NCI-H1930 (cell line): ENCODE measurements at places on chromosomes 7 and 10.

DNA sequence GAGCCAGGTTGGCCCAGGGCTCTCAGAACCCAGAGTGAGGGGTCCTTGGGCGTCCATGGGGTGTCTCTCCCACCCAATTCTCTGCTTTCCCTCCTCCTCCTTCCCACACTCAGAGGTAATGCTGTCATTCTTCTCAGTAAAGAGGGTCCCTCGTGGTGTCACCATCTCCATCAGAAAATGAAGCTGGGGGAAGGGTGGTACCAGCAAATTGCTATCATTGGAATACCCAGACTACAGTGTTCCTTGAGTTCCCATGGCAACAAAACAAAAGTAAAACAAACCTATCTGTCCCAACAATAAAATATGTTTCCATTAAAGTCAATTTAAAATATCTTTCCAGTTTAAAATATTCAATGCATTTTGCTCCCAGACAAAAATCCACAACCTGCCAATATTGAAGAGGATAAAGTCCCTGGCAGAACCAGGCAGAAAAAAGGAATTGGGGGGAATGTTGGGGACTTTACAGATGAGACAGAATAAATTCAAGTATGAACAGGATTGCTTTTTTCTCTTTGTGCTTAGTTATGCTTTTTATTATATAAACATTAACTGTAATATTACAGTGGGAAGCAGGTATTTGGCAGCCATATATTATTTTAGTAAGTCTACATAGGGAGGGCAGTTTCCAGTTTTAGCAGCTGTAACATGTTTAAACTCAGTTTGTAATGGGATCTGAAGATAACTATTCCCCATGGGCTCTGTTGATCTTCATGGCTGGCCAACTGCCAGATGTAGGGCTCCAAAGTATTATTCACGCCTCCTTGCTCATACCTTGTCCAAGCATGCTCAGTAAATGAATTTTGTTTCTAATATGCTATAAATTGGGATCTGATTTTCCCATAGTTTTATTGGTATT, 182.1 kb downstream of the ARID5B start:
- no peak for DNase-seq

GRCh38 chr10:72323771-72324191, 30.9 kb downstream of the DNAJB12 start:
- no peak for DNase-seq

DNA sequence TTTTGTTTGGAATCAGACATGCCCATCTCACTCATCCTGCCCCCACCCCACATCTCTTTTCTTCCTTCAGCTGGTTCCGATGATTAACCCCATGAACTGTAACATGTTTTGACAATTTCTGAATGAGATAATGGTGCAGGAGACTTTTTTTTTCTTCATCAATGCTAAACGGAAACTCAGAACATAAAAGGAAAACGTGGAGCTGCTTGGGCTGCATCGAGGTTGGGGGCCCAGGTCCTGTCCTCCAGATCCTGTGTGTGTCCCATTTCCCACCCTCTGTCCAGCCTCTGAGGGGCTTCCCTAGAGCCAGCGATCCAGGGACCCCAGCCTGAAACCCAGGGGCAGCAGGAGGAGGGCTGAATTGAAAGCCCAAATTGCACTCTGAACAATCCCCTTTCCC, 263.8 kb upstream of the GRB10 start:
- no peak for DNase-seq

DNA sequence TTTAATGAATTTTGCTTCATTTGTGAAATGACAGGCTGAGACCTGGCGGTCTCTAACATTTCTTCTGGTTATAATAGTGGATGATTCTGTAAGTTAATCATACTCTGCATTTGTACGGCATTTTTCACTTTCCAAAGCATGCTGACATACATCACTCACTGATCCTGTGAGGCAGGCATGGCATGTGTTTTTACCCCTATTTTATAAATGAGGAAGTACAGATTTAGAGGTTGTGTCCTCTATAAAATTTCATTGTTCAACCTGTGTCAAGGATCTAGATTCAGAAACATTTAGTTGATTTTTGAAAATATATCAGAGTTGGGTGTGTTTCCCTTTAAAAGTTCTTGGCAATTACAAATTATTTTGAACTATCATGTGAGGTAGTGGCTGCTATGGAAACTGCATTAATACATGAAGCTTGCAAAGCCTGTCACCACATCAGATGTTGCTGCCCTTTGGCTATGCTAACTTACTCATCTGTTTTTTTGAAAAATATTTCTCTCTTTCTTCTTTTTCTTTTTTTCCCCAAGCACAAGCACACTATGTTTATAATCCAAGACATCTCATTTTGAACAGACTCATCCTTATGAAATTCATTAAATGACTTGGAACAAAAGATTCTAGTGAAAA, 172.7 kb downstream of the GNAI1 start:
- no peak for DNase-seq

DNA sequence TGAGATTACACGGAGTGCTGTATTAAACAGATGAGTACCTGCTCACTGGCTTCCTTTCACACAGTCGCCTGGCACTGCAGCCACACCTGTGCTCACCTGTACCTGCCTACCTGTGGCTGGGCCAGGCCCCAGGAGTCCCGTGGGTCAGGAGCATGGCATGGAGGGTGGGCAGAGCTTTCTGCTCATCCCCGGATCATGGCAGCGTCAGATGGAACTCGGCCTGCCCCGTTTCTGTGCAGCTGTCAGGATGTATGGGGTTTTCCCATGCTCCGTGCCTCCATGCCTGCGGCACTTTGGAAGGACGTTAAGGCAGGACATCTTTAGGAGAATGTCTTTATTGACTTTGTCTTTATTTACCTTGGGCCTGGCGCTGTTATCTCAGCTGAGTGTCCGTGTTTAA, 112.2 kb downstream of the MGMT start:
- DNase-seq = no peak

DNA sequence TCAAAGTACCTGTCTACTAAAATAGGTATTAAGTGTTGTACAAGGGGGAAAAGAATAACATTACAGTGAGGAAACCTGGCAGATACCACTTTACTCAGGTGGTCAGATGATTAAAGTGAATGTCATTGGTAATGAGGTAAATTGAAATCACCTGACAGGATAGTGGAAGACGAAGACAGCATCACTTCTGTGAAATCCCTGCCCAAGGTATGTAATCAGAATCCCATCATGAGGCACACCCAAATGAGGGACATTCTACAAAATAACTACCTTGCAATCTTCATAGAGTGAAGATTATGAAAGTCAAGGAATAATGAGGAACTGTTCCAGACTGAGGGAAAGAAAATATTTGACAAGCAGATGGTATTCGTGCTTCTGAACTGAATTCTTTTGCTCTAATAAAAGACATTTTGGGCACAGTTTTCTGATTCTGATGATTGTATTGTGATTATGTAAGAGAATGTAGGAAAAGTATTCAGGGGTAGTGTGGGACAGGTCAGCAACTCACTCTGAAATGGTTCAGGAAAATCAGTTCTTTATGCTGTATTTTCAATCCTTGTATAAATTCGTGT, 33.3 kb upstream of the ARMS2 start:
- DNase-seq = no peak

GRCh38 chr7:98178762-98179490, 32.3 kb upstream of the BHLHA15 start:
- no peak for DNase-seq
